ENCODE measurements at places on chromosomes 7 and 10.

- no peak for DNase-seq
These were observed 43.0 kb downstream of the ZMYND11 start for GRCh38 chr10:178208-178607.

DNA sequence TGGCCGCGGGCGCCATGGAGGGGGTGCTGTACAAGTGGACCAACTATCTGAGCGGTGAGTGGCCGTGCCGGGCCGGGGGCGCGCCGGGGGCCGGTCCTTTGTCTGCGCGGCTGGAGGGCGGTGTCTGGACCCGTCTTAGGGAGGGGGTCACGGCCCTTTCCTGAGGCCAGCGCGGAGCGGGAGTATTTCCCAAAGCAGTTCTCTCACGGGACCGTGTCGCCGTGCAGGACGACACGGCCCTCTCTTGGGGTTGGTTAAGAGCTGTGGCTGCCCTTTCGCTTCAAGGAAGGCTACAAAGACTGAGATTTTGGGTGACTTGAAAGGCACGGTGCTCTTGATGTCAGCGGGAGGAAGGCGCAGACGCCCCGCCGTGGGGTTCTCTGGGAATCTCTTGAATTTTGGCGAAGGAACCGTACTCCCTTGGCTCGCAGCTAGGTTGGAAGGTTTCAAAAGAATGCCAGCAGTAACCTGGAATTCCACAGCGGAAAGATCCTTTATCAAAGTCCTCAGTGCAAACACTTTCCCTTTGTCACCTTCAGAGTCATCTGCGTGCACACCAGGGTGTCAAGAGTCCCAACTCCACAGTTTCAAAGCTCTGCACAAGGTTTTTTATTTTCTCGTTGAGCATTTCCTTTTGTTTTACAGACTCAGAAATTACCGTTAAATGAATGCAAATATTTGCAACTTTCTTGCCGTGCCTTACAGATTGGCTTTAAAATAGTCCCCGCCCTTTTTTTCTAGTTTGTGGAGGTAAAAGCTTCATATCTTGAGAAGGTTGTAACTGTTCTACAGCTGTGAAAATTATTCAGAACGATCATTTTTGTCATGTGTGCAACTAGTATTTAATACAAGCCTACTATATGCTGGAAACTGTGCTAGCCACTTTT, 780 bp downstream of the PLEKHA8 start:
- DNase-seq, result no peak

DNA sequence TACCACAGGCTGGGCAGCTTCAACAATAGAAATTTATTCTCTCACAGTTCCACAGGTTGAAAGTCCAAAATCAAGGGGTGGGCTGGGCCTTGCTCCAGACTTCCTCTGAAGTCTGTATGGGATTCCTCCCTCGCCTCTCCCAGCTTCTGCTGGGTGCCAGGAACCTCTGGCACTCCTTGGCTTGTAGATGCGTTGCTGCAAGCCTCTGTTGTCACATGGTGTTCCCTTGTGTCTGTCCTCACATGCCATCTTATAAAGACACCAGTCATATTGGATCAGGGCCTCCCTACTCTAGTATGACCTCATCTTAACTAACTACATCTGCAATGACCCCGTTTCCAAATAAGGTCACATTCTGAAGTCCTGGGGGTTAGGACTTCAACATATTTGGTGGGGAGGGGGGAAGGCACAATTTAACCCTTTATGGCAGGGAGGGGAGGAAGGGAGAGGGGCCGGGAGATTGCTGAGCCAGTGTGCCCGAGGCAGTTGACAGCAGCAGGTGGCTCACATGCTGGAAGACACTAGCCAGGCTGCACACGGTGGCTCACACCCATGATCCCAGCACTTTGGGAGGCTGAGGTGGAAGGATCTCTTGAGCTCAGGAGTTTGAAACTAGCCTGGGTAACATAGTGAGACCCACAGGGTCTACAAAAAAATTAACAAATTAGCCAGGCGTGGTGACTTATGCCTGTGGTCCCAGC, 18.8 kb downstream of the ZNF282 start:
- DNase-seq, result no peak

- no peak for DNase-seq
These were observed 32.5 kb upstream of the DAGLB start for GRCh38 chr7:6480323-6480660.

- DNase-seq, result no peak
These were observed 70.2 kb downstream of the HTR7 start for GRCh38 chr10:90787393-90788198.

- no peak for DNase-seq
These were observed 30.5 kb upstream of the YAE1 start for GRCh38 chr7:39535720-39536119.

- no peak for DNase-seq
These were observed 1.0 kb downstream of the PDE1C start for GRCh38 chr7:32069116-32069650.

DNA sequence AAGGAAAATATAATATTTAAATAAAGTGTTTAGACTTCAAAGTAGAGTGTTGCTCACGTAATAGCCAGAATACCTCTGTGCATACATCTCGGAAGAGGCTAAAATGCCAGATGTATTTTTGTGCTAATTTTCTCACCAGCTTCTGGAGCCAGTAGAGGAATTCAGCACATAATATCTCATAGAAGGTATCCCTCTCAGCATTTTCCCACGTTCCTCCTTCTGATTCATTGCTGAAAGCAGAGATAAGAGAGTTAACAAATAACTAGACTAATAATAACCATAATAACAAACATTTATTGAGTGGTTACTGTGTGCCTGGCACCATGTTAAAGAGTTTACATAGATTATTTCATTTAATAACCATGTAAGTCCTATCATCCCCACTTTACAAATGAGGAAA, 123.6 kb downstream of the VTI1A start:
- no peak for DNase-seq

GRCh38 chr10:44873160-44873559, 38.0 kb upstream of the TMEM72 start:
- DNase-seq, result no peak

DNA sequence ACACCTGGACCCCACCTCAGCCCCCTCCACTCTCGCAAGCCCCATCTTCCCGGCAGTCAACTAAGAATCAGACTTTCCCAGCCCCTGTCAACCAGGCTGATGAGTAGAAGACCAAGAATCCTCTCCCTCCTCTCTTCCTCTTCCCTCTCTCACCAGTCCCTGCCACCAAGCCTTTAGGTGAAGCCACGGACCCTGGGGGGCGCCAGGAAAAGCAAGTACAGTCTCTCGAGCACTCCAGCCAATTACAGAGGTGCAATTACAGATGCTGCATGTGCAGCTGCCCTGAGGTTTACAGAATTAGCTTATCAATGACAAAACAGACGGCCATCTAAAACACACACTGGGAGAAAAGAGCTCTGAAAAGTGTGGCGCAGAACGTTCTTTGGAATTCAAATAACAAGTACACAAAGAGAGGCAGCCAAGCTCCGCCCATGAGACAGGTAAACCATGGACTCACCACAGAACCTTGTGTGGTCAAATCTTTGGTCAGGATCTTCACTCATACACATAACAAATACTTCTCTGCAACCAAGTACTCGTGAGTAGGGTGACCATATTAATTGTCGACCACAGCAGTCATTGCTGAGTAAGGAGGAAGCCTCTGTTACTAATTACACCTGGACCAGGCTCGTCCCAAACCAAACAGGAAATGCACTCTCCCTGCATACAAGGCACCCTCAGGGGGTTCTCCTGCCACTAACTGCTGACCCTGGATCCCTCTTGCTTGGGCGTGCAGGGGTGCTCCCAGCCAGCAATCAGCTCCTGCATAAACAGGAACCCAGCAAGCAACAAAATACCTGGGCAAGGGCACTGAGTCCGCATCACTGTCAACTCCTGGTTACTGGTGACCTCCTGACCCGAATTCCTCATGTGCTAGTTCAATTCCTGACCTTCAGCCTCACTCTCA, 189.2 kb downstream of the FAM107B start:
- DNase-seq, result no peak

GRCh38 chr7:80249619-80250295, 115.1 kb downstream of the GNAI1 start:
- no peak for DNase-seq

- no peak for DNase-seq
These were observed 41.6 kb downstream of the ANXA8 start for GRCh38 chr10:47442351-47442750.

DNA sequence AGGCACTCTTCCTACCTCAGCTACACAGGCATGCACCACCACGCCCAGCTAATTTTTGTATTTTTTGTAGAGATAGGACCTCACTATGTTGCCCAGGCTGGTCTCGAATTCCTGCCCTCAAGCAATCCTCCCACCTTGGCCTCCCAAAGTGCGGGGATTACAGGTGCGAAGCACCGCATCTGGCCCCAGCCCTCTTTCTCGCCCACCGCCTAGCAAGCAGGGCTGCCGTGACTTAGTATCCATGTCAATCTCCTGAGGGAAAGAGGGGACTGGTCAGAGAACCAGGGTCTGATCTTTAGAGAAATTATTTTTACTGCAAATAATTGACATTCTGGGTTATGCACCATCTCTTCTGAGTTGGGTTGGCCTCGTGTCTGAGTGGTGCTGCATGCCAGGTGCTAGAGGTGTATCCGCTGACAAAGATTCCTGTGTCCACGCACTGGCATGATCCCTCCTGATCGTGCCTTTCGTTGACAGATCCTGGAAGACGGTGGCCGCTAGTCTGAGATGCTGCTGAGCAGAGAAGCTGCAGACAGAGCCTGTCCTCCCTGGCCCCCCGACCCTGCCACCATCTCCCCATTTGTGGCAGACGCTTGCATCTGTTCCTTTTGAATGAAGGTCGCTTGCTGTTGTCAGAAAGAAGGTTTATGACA, 22.7 kb downstream of the WIPI2 start:
- no peak for DNase-seq
